Suprapubic skin (tissue), 4 donors: ENCODE measurements at places on chromosomes 11 and 22. TPM values are rescaled to one million over a fixed set of nuclear protein-coding genes. Genes with fewer than 3 reads are reported as not detected.

DNA sequence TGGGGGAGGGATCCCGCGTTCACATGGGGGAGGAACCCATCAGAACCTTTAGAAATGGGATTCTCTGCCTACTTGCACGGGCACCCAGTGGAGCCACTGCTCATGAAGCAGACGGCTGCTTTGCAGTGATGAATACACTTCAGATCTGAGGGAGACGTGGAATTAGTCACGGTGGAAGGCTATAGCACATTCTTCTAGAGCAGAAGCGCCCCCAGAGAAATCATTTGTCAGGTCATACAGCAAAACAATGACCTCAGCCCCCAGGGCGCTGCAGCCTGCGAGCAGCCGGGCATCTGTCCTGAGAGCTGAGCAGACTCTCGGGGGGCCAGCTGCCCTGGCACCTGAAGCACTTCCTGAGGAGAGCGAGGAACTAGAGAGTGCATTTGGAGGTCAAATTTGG lies 12.7 kb downstream of the TP53AIP1 start:
- peaks cover 4% of the 10 kb centered on the region for H3K4me1 ChIP-seq
- no peaks in the 10 kb centered on the region for H3K36me3 ChIP-seq
- H3K4me3 ChIP-seq = no peak overlapping the region
- H3K27ac ChIP-seq = no peak overlapping the region
- H3K27me3 ChIP-seq = no peaks in the 10 kb centered on the region

DNA sequence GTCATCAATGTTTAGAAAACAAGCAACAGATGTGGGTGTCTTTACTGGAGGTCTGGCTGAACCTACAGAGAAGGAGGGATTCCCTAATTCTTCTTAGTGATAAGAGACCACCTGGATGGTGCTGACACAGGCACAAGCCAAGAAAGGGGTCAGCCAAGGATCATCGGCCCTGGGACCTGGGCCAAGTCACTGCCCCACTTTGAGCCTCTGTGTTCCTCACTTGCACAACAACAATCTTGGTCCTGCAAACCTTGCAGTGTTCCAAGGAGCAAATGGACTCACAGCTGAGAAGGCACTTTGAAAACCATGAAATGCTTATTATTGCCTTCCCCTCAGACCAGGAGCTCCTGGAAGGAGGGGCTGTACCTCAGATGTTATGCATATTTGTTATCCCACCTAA lies 7.0 kb upstream of the KCNE3 start:
- H3K4me3 ChIP-seq = no peak overlapping the region
- DNase-seq = no peak
- H3K27me3 ChIP-seq = peaks cover 2% of the 10 kb centered on the region
- no peaks in the 10 kb centered on the region for H3K4me1 ChIP-seq
- no peaks in the 10 kb centered on the region for H3K36me3 ChIP-seq
- H3K27ac ChIP-seq = no peak overlapping the region

The GAB4 gene
- not detected for total RNA-seq

GRCh38 chr11:64590763-64591221 lies at the start of gene SLC22A12:
Gene SLC22A12 (plus strand): TSS chr11:64591220. CDS start chr11:64591557, 337 bp downstream.
- no peak within 1 kb of the TSS for H3K4me3 ChIP-seq
- H3K36me3 ChIP-seq = no peaks in the 10 kb centered on the region
- no peaks in the 10 kb centered on the region for H3K4me1 ChIP-seq
- peaks cover 7% of the 10 kb centered on the region for H3K27me3 ChIP-seq

DNA sequence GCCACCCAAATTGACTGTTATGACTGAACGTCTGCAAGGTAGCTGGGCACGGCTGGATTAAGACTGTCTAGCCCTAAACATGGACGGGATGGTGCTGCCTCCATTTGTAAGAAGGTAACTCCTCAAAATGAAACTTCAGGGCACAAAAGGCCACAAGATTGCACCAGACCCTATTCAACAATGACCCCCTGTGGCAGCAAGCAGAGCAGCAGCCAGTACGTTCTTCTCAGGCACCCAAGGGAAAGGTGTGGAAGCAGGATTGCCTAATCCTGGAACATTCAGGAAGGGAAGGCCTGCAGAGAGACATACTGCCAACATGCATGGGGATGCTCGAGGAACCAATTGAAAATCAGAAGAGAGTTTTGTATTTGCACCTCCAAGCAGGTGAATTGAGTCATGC lies 4.5 kb upstream of the TBX10 start:
- H3K36me3 ChIP-seq = no peaks in the 10 kb centered on the region
- DNase-seq = no peak
- H3K4me1 ChIP-seq = peaks cover 6% of the 10 kb centered on the region
- H3K4me3 ChIP-seq = no peak overlapping the region

DNA sequence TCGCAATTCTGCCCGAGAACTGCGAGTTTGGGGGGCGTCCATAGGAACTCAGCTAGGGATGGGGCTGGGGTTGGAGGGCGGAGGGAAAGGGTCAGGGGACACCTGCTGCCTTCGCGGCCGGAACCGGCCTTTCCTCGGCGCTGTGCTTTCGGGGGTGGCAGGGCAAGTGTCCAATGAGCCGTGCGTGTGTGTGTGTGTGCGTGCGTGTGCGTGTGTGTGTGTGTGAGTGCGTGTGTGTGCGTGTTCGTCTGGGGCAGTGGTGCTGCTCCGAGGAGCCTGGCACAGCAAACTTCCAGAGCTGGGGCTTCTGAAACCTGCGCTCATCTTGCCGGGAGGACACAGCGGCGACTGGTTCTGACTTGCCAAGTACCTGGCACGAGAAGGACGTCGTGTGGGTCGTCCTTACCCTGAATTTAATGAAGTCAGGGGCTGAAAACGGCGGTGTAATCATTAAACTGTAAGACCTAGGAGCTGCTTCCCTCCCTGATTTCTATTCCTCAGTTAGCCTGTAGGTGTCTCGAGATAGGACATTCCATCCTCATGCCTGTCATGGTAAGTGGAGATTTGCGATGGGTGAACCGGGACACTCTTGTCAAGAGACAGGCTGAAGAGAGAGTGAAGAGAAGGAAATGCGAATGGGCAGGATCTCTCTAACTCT lies 27.0 kb upstream of the AMOTL1 start:
- H3K4me3 ChIP-seq = peak overlapping the region; percentile 62
- H3K27ac ChIP-seq = no peak overlapping the region
- DNase-seq = no peak
- H3K27me3 ChIP-seq = no peaks in the 10 kb centered on the region

The PKDREJ gene
- 0.11 TPM for total RNA-seq
